ENCODE measurements at places on chromosomes 3 and 15. TPM values are rescaled to one million over a fixed set of nuclear protein-coding genes. Genes with fewer than 3 reads are reported as not detected.
A peak's percentile ranks its signal among the peaks of the same experiment; 100 is the strongest.

The SNX1 gene
- 80.7 TPM for polyA plus RNA-seq

The CHRNA7 gene
- 0.80 TPM for polyA plus RNA-seq

The LAMB2 gene
- 318 TPM for polyA plus RNA-seq

The TGM4 gene
- polyA plus RNA-seq: 0.12 TPM

The LARP6 gene
- 193 TPM for polyA plus RNA-seq

The THBS1 gene
- 117 TPM for polyA plus RNA-seq

The DLEC1 gene
- 0.02 TPM for polyA plus RNA-seq

The CADPS gene
- 7.3 TPM for polyA plus RNA-seq

The MED12L gene
- 0.06 TPM for polyA plus RNA-seq

DNA sequence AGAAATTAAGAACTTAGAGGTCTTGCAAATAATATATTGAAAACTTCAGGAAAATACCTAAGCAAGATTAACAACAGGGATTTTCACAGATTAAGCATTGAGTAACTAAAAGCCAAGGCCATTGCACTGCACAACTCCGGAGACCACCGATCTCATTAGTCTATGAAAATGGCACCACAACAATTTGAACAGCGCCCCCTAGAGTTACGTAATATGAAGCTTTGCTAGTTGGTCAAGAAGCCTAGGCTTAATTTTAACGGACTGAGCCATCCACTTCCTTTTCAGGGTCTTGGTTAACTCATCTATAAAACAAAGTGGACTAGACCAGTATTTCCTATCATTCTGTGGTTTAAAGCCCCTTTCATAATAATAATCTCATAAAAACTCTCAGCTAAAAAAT is 24.8 kb downstream of the TMEM212 start:
- DNase-seq: no peak

- DNase-seq: peak; percentile 42
These were observed 56.8 kb upstream of the TFRC start for GRCh38 chr3:196138482-196139254.

- DNase-seq: no peak
These were observed 322.2 kb downstream of the SLC9A9 start for GRCh38 chr3:143526011-143526545.

DNA sequence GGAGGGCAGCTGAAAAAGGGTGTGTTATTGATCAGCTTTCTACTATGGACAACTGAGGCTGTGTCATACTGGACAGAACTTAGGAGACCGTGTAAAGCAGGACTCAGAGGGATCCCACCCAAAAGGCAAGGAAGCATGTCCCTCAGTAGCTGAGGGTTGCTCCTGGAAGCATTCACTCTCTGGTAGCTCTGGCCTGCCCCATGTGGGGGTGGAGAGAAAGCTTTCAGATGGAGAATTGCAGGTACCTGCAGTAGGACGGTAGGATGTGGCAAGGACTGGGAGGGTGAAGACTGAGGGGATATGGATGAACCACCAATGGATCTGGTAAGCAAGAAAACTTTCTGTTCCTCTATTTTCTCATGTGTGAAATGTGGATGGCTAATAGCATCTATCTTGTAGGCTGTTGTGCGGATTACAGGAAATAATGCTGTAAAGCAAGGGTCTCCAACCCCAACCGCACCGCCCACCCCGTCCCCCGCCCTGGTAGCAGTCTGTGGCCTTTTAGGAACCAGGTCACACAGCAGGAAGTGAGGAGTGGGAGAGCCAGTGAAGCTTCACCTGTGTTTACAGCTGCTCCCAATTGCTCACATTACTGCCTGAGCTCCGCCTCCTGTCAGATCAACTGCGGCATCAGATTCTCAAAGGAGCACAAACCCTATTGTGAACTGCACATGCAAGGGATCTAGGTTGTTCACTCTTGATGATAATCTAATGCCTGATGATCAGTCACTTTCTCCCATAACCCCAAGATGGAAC is 157.7 kb upstream of the PROK2 start:
- DNase-seq: no peak

- DNase-seq: no peak
These were observed 40.5 kb downstream of the RAB11A start for GRCh38 chr15:65909831-65910230.

DNA sequence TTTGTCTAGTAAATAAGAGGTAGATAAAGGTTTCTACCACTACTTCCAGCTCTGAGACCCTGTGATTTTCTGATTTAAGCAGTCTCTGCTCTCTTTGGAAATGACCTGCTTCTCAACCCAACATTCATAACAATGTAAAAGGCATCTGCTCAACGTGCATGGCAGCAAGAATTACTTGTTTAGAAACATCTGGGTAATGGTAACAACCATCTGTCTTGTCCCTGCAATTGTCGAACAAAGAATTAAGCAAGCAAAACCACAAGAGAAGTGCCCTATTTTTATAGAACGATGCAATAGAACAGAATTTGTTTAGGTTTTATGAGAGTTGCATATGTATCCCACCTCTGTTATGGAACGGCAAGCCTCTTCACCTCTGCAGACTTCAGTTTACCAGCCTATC is 7.1 kb upstream of the FSIP1 start:
- no peak for DNase-seq

DNA sequence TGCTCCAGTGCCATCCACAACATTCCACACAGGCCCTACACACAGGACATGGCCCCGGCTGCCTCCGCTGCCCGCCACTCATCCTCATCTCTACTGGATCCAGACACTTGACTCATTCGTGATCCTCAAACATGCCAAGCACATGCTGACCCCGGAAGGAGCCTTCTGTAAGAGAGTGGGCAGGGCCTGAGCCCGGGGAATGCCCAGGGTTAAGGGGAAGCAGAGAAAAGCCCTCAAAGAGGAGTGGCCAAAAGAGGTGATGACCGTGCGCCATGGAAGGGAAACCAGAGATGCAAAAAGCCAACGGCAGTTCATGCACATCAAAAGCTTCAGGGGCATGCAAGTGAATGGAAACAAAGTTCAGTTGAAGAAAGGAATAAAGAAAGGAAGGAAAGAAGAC is 46.1 kb downstream of the RFTN1 start:
- no peak for DNase-seq
